Activated CD8-positive, alpha-beta memory T cell treated with anti-CD3 and anti-CD28 coated beads, Interleukin-2, amount 10 ng/mL, durations not matched to agents 7 days and 5 days (primary cell): ENCODE measurements at places on chromosomes 2 and 18. TPM values are rescaled to one million over a fixed set of nuclear protein-coding genes. Genes with fewer than 3 reads are reported as not detected.

GRCh38 chr2:235643680-235644511 is 150.1 kb downstream of the AGAP1 start:
- H3K36me3 ChIP-seq = no peaks in the 10 kb centered on the region
- H3K4me1 ChIP-seq = no peaks in the 10 kb centered on the region
- peaks cover 15% of the 10 kb centered on the region for H3K27me3 ChIP-seq

- H3K4me1 ChIP-seq = no peaks in the 10 kb centered on the region
- no peaks in the 10 kb centered on the region for H3K27me3 ChIP-seq
- no peaks in the 10 kb centered on the region for H3K36me3 ChIP-seq
- no peak for DNase-seq
Observed at GRCh38 chr18:52781113-52781512, 441.1 kb downstream of the DCC start.

GRCh38 chr2:167954495-167954894 is 292.9 kb downstream of the STK39 start:
- no peak overlapping the region for H3K4me3 ChIP-seq
- no peak for DNase-seq
- H3K27ac ChIP-seq = no peak overlapping the region
- no peaks in the 10 kb centered on the region for H3K4me1 ChIP-seq

- H3K4me1 ChIP-seq = no peaks in the 10 kb centered on the region
- H3K27ac ChIP-seq = no peak overlapping the region
- no peaks in the 10 kb centered on the region for H3K36me3 ChIP-seq
- no peaks in the 10 kb centered on the region for H3K27me3 ChIP-seq
- no peak overlapping the region for H3K4me3 ChIP-seq
- no peak for DNase-seq
Observed at GRCh38 chr18:71115261-71115660, 826.4 kb downstream of the SOCS6 start.

- peaks cover 80% of the 10 kb centered on the region for H3K27me3 ChIP-seq
- peaks cover 22% of the 10 kb centered on the region for H3K4me1 ChIP-seq
- H3K27ac ChIP-seq = no peak within 1 kb of the TSS
- DNase-seq = peak; percentile 51
- no peaks in the 10 kb centered on the region for H3K36me3 ChIP-seq
Observed at GRCh38 chr2:23384551-23385343, at the start of gene KLHL29. Gene KLHL29, plus strand, starts transcription at chr2:23385179. Its CDS starts 177,018 bp downstream, at chr2:23562197.

DNA sequence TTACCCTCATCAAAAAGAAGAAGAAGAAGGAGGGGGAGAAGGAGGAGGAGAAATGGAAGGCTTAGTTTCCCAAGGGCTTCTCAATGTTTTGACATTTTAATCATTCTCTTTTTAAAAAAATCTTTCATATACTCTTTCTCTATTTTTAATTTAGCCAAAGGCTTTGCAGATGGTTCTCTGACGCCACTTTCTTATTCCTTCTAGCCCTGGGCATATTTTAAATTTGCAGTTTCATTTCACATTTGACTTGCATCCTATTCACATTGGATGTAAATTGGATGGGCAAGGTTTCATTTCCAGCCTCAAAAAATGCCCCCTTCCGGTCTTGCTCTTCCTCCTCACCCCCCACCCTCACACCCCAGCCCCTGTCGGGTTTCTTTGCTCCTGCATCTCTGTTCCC is 29.8 kb downstream of the MAL start:
- no peak overlapping the region for H3K4me3 ChIP-seq
- no peak overlapping the region for H3K27ac ChIP-seq
- H3K4me1 ChIP-seq = peaks cover 33% of the 10 kb centered on the region
- DNase-seq = no peak
- H3K36me3 ChIP-seq = peaks cover 20% of the 10 kb centered on the region
- no peaks in the 10 kb centered on the region for H3K27me3 ChIP-seq

DNA sequence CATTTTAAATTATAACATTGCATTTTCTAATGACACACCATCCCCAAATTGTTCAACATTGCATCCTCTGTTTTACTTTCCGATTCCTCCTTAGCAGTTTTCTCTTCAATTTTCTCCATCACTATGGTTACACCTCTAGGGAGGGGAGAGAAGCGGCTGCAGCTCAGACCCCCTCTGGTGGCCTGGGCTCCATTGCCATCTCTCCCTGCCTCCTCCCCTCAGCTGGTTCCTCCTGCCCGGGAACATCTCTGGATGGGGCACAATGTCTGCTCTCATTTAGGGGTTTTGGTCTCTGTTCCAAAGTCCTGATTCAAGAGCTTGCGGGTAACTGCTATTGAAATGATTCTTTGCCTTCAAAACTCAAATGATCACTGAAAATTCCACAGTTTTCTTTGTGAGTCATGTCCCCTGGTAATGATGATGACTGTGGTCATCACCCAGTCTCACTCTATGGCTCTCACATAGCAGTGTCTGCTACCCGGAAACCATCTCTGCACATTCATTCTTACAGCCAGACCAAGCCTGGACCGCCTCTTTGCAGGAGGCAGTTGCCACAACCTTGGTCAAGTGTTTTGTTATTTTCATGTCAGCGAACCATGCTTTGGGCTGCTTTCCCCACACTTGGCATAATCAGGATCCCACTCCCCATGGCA is 263.9 kb downstream of the ALPK2 start:
- H3K36me3 ChIP-seq = no peaks in the 10 kb centered on the region
- H3K4me1 ChIP-seq = no peaks in the 10 kb centered on the region

GRCh38 chr2:55232863-55233657 is 572 bp downstream of the RPS27A start:
- peak overlapping the region; percentile 97 for H3K27ac ChIP-seq
- peak overlapping the region; percentile 95 for H3K4me3 ChIP-seq
- DNase-seq = peak; percentile 68
- H3K4me1 ChIP-seq = peaks cover 60% of the 10 kb centered on the region
- H3K36me3 ChIP-seq = peaks cover 41% of the 10 kb centered on the region

DNA sequence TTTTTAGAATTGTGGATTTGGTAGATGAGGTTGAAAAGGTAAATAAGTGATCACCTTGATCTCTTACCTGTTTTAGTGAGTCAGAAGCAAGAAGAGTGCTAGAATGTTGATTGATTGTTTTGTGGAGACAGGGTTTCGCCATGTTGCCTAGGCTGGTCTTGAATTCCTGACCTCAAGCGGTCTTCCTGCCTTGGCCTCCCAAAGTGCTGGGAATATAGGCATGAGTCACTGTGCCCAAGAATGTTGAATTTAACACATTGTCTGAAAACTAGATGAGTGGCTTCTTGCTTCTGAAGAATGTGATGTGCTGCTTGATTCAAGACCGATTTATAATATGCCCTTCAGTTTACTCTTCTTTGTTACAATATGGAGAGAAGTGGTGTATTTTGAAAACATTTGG is 121.3 kb downstream of the FMNL2 start:
- H3K27me3 ChIP-seq = peaks cover 12% of the 10 kb centered on the region
- H3K36me3 ChIP-seq = no peaks in the 10 kb centered on the region
- H3K4me3 ChIP-seq = no peak overlapping the region
- no peaks in the 10 kb centered on the region for H3K4me1 ChIP-seq
- no peak overlapping the region for H3K27ac ChIP-seq

GRCh38 chr18:27750014-27750413 is 426.9 kb downstream of the CDH2 start:
- H3K27ac ChIP-seq = no peak overlapping the region
- no peaks in the 10 kb centered on the region for H3K4me1 ChIP-seq
- no peaks in the 10 kb centered on the region for H3K27me3 ChIP-seq

DNA sequence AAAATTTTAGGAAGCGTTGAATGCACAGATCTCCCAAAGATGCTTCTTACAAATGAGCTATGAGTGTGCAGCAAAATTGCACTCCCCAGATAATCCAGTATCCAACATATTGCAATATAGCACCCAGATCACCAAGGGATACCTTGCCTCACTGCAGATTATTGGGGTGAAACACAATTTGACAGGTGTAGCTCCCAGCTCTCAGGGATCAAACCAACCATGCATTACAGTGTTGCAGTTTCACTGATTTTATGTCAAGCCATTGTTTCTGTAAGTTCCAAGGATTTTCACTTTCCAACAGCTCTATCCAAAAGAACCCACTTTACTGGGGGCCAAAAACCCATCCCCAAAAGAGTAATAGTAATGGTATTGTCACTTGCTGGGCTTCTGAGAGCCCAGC is 10.8 kb upstream of the PRLH start:
- no peak overlapping the region for H3K27ac ChIP-seq
- peaks cover 38% of the 10 kb centered on the region for H3K27me3 ChIP-seq
- DNase-seq = no peak
- H3K4me3 ChIP-seq = no peak overlapping the region
- H3K4me1 ChIP-seq = peaks cover 13% of the 10 kb centered on the region

GRCh38 chr2:86360776-86361175 is 23.4 kb upstream of the REEP1 start:
- no peak for DNase-seq
- peaks cover 15% of the 10 kb centered on the region for H3K27me3 ChIP-seq
- H3K36me3 ChIP-seq = no peaks in the 10 kb centered on the region
- H3K4me3 ChIP-seq = no peak overlapping the region

DNA sequence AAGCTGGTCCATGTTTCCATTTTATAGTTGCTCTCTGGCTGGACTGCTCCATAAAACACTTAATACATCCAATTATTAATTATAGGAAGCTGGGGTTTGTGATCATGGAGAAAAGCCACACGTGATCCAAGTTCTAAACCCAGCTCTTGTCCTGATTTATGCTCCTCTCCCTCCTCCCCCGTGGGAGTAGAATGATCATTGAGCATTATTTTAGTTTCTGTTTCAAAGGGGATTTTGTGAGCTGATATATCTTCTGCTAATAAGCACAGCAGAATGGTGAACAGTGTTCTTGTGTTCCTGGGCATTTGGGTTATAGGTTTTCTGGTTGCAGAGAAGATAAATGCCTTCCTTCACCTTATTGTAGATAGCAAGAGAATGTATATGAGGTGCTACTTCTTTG is 135.7 kb upstream of the TMEM200C start:
- no peak overlapping the region for H3K27ac ChIP-seq
- no peaks in the 10 kb centered on the region for H3K36me3 ChIP-seq
- H3K4me1 ChIP-seq = no peaks in the 10 kb centered on the region
- DNase-seq = no peak
- no peaks in the 10 kb centered on the region for H3K27me3 ChIP-seq

DNA sequence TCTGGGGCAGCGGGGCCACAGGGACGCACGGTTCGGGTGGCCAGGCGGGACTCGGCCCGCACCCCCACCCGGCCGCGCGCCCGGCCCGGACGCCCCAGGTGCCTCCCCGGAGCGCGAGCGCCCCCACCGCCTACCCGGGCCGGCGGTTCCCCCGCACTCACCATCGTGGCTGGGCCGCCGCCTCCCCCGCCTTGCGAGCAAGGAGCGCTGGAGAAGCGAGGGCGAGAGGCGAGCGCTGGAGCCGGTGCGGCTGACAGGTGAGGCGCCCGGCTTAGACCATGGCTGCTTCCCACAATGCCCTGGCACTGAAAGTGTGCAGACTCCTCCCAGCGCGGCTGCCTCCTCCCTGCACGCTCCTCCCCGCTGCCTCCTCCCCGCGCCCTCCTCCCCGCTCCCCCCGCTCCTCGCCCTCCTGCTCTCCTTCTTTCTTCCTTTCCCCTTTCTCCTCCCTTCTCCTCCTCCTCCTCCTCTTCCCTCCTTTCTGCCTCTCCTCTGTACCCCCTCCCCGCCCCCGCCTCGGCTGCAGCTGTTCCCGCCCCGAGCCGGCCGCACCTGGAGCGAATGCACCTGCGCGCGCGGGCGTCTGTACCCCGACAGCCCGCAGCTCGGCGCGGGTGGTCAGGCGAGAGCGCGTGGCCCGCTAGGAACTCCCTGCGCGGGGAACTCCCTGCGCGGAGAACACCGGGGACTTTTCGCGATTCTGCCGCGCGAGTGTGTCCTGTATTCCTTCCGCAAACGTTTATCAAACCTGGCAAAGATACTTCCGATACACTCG is at the start of gene AP1S3:
TSS of gene AP1S3 (minus strand) at position 296 of the 775 bp plus-strand sequence. CDS start at position 164, 132 bp downstream.
- H3K27ac ChIP-seq = peak within 1 kb of the TSS; percentile 78
- peak within 1 kb of the TSS; percentile 97 for H3K4me3 ChIP-seq
- peaks cover 25% of the 10 kb centered on the region for H3K4me1 ChIP-seq
- DNase-seq = peak; percentile 85

DNA sequence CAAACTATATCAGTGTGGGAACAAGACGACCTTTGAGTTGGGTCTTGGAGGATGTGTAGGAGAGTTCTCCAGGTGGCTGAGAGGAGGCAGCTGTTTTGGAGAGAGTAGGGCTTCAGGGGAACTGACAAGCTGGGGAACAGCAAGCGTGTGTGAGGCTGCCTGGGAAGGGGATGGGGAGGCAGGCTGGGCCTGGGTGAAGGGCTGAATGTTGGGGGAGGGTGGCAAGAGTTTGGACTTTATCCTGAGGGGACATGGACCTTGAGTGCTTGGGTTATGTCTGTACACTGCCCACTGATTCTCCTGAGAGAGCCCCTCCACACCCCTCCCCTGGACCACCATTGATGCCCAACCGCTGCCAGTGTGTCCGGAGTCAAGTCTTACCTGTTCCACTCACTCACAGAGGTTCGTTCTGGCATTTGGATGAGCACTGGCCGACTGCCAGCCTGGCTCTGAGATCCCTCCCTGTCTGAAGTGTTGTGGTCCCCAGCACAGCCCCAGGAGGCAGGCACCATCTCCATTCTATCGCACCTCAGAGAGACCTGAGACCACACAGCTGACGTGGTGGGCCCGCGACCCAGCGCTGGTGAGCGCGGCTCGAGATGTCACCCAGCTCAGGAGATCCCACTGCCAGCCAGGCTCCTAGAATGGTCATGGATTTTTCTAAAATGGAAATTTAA is 59.5 kb downstream of the DCDC2C start:
- peaks cover 3% of the 10 kb centered on the region for H3K27me3 ChIP-seq
- no peaks in the 10 kb centered on the region for H3K4me1 ChIP-seq
- no peaks in the 10 kb centered on the region for H3K36me3 ChIP-seq
- no peak for DNase-seq
- H3K4me3 ChIP-seq = no peak overlapping the region
- no peak overlapping the region for H3K27ac ChIP-seq

- DNase-seq = peak; percentile 34
- no peaks in the 10 kb centered on the region for H3K27me3 ChIP-seq
- H3K27ac ChIP-seq = no peak overlapping the region
- no peak overlapping the region for H3K4me3 ChIP-seq
- peaks cover 8% of the 10 kb centered on the region for H3K4me1 ChIP-seq
Observed at GRCh38 chr2:239596253-239596652, 195.4 kb upstream of the HDAC4 start.

DNA sequence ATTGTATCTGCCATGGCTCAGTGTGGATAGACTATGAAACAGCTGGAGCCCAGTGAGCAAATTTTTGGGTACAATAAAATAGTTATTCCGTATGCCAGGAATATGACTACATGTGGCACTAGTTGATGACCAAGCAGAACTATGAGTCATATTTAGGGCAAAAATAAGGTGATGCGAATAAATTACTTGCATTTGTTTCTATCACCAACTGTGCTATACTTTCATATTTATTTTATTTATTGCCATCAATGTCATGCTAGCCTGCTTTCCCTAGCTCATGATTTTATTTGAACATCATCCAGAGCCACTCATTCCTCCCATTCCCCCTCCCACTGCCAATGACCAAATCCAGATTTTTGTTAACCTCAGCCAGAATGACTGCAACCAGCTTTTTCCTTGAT is 13.3 kb upstream of the FAP start:
- no peak overlapping the region for H3K27ac ChIP-seq
- H3K4me1 ChIP-seq = peaks cover 9% of the 10 kb centered on the region
- no peaks in the 10 kb centered on the region for H3K36me3 ChIP-seq
- H3K27me3 ChIP-seq = peaks cover 3% of the 10 kb centered on the region

- H3K27me3 ChIP-seq = no peaks in the 10 kb centered on the region
- no peak for DNase-seq
- no peaks in the 10 kb centered on the region for H3K36me3 ChIP-seq
- H3K4me1 ChIP-seq = no peaks in the 10 kb centered on the region
Observed at GRCh38 chr2:17471979-17472378, 46.3 kb downstream of the RAD51AP2 start.

The KCNIP3 gene
- not detected for total RNA-seq

The SPEG gene
- total RNA-seq = 0.52 TPM

The CYP27C1 gene
- total RNA-seq = not detected

The ELOA2 gene
- total RNA-seq = not detected

The TTC31 gene
- 39.4 TPM for total RNA-seq

The PRKAG3 gene
- not detected for total RNA-seq

The RNASEH1 gene
- 26.3 TPM for total RNA-seq

The IL36RN gene
- not detected for total RNA-seq

The POTEJ gene
- not detected for total RNA-seq

The TUBB8B gene
- not detected for total RNA-seq

The CDC42EP3 gene
- total RNA-seq = 27.6 TPM

The IL36G gene
- total RNA-seq = not detected

The SERPINB12 gene
- not detected for total RNA-seq
